ENCODE measurements at places on chromosomes 5 and 9. TPM values are rescaled to one million over a fixed set of nuclear protein-coding genes. Genes with fewer than 3 reads are reported as not detected.

Gene CD72
- total RNA-seq, result 1.2 TPM

Gene NFX1
- 36.3 TPM for total RNA-seq

Gene PHF24
- total RNA-seq, result 0.60 TPM

Gene PRR16
- 3.8 TPM for total RNA-seq

Gene MYMK
- not detected for total RNA-seq

Gene GOLGA1
- 8.8 TPM for total RNA-seq

Gene EQTN
- 1.1 TPM for total RNA-seq

GRCh38 chr9:116741086-116741740 lies 54.1 kb downstream of the TRIM32 start:
- DNase-seq, result no peak

DNA sequence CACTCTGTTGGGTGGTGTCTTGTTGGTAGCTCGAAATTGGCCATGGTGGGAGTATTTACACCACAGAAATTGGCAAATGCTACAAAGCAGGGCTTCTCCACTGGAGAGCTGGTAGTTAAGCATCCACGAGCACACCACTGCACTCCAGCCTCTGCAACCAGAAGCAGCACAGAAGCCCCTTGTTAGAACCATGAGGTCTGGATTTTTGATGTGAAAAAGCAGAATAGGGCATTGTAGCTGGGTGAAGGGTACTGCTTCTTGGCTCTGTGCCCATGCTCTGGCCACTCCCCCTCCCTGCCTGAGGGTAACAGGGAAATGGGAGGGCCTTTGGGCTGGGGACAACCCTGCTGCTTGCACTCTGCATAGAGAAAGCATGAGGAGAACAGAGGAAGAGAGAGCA lies 81.2 kb upstream of the UBTD2 start:
- DNase-seq, result no peak

- DNase-seq, result peak; percentile 49
Measured at GRCh38 chr5:53381-54174, 38.4 kb upstream of the PLEKHG4B start.

GRCh38 chr5:144142824-144143162 lies 27.7 kb downstream of the YIPF5 start:
- no peak for DNase-seq

DNA sequence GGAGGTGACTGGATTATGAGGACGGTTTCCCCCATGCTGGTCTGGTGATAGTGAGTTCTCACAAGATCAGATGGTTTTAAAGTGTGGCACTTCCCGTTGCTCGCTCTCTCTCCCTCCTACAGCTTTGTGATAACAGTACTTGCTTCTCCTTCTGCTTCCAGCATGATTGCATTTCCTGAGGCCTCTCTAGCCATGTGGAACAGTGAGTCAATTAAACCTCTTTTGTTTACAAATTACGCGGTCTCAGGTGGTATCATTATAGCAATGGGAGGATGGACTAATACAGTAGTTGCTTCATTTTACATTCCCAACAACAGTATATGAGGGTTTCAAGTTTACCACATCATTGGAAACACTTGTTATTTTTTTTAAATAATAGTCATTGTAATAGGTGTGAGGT lies 937.3 kb upstream of the ARRDC3 start:
- no peak for DNase-seq

- no peak for DNase-seq
Measured at GRCh38 chr5:115329475-115329874, 33.0 kb upstream of the CCDC112 start.

DNA sequence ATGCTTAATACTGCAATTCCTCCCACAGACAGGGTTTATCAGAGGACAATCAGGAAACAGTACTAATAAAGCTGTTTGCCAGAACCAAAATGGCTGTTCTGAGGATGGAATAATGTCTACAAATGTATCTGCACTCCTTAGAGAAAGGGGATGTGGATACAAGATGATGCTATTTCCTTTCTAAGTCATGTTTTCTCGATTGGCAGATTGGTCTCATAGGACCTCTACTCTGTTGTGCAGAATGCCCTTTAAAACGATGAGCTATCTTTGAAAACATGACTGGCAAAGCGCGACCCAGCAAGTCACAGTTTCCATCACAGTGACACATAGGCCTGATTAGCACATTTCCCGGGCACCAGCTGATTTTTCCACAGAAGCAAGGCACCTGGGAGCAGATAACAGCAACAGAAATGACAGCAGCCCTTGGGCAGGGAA lies 54.0 kb downstream of the AOPEP start:
- no peak for DNase-seq

- DNase-seq, result no peak
Measured at GRCh38 chr5:19256036-19256435, 732.0 kb downstream of the CDH18 start.

GRCh38 chr5:133427121-133427777 lies 185.1 kb downstream of the FSTL4 start:
- no peak for DNase-seq

GRCh38 chr5:66717455-66718373 lies 121.5 kb downstream of the MAST4 start:
- DNase-seq, result no peak

- peak; percentile 62 for DNase-seq
Measured at GRCh38 chr9:128254855-128255759, 20.7 kb downstream of the GOLGA2 start.

GRCh38 chr9:118100529-118101419 lies 396.6 kb downstream of the TLR4 start:
- no peak for DNase-seq

- DNase-seq, result no peak
Measured at GRCh38 chr9:83299571-83299970, 236.6 kb upstream of the RASEF start.

DNA sequence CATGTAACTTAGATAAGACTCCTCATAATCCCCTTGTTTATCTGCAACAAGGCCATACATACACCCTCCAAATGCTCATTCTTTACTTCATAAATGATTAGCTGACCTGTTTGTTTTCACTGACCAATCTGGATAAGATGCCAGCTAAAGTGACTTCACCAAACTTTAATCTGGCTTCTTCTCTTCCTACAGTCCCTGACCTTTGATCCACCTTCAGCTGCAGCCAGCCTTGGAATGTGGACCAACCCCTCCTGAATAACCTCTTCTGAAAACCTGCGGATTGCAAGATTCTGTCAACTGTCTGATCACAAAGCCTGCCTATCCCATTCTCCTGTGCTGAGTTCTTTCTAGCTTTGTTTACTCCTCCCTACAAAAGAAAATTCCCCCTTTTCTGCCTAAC lies 476.8 kb downstream of the LRRC70 start:
- DNase-seq, result no peak

GRCh38 chr9:22840641-22841040 lies 394.0 kb downstream of the DMRTA1 start:
- no peak for DNase-seq
